ENCODE measurements at places on chromosomes 6 and 20.

- no peak for DNase-seq
These were observed 130.5 kb downstream of the HFE start for GRCh38 chr6:26217714-26218075.

DNA sequence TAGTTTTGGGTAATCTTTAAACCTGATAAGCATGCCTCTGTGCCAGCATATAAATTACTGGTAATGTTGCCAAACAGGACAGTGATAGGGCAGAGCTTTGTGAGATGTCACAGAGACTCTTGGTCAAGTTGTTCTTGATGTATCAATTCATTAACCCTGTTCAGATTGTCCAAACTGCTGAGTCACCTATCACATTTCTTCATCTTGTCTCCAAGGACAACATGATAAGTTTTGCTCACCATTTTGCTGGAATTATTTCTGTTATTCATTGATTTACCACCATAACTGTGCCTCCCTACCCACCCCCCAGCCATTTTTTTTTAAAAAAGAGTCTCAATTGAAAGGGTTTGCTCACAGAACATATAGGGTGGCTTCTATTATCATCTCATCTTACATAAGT, 19.5 kb upstream of the GMNN start:
- DNase-seq: no peak

DNA sequence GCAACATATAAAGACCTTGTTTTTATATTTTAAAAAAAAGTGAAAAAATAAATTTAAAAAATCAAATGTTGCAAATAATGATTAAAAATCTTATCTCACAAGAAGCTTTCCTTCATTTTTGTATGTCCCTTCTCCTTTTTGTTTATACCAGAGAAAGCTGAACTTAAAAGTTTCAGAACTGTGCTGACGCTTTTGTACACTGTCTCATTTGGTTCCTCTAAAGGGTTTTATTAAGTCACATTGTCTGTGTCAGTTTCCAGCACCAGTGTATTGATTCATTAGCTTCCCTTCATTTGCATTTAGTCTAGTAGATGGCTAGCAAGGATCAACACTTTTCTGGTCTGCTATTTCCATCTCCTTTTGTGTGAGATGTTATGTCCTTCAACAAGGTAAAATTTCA, 6.7 kb downstream of the PCED1A start:
- DNase-seq: no peak

- DNase-seq: no peak
These were observed 545.5 kb downstream of the EPM2A start for GRCh38 chr6:145189836-145190235.

DNA sequence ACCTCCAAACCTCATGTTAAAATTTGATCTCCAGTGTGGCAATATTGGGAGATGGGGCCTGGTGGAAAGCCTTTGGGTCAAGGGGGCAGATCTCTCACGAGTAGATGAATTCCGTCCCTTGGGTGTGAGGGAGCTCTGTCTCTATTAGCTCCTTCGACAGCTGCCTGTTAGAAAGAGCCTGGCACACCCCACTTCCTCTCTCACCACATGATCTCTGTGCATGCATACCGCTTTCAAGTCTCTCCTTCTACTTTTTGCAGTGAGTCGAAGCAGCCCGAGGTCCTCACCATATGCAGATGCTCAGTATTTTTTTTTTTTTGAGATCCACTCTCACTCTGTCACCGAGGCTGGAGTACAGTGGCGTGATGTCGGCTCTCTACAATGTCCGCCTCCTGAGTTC, 176.9 kb downstream of the SYNDIG1 start:
- DNase-seq: no peak

- no peak for DNase-seq
These were observed 28.7 kb downstream of the PTPRK start for GRCh38 chr6:128491610-128492206.

Measured in stimulated activated CD4-positive, alpha-beta T cell treated with anti-CD3 and anti-CD28 coated beads, Interleukin-4, amount 100 ng/mL, for 1 hour (primary cell).